ENCODE measurements at places on chromosomes 13 and 19.

GRCh38 chr19:49017666-49018351 lies 918 bp upstream of the LHB start:
- peak; percentile 82 for DNase-seq

GRCh38 chr19:28468701-28469459 lies 744.1 kb downstream of the UQCRFS1 start:
- no peak for DNase-seq

- DNase-seq, result no peak
Observed at GRCh38 chr13:97348569-97349100, 85.3 kb upstream of the RAP2A start.

- DNase-seq, result no peak
Observed at GRCh38 chr19:5993201-5993600, 15.3 kb upstream of the RANBP3 start.

- no peak for DNase-seq
Observed at GRCh38 chr13:55613429-55614187, 1527.1 kb upstream of the PRR20A start.

DNA sequence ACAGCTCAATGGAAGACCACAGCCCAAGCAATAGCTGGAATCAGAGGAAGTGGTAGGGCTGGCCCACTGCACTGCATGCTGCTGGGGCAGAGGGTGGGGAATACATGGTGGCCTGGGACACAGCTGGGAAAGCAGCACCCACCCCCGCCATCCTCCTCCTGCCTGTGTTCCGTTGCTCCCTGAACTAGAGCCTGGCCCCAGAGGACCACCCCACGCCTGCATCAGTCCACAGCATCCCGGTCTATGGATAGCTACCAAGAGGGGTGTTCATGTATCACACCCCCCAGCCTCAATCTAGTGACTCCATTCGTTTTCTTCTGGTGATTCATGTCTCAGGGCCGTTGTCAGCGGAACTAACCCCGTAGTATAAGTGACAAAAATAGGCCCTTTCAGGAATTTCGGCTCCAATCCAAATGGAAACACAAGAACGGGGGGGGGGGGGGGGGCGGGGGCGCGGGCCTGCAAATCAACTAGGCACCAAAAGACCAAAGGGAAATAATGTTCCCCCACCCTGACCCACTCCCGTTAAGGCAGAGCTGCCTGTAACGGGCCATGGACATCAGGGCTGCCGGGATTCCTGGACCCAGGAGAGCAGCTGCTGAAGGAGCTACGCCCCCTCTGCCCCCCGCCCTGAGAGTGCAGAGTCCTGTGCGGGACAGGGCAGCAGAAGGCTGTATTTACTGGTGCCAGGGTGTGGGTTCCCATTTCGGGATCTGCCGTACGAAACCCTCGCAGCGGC lies 18.9 kb upstream of the EPHX3 start:
- DNase-seq, result no peak

GRCh38 chr13:39835253-39835652 lies 179.8 kb downstream of the COG6 start:
- DNase-seq, result no peak

- DNase-seq, result peak; percentile 80
Observed at GRCh38 chr19:16143399-16144215, at the start of gene HSH2D. Gene HSH2D, plus strand, starts transcription at chr19:16143685. Its CDS starts 5,066 bp downstream, at chr19:16148751.

DNA sequence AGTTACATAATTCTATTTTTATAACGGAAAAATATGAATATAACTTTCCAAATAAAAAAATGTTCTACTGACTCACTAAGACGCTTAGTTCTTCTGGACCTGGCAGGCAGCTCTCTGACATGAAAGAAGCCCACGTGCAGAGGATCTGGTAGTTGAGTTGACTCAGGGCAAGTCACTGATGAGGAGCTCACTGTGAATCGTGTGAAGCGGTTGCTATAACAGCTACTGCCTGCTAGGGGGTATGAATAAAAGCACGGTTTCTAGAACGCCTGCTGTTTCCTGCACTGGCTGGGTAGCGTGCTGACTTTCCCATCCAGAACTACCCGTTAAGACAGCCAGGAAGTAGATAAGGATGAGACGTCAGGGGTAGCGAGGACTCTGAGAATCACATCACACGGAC lies 54.7 kb upstream of the WASF3 start:
- DNase-seq, result no peak

GRCh38 chr13:80408270-80408669 lies 67.3 kb upstream of the SPRY2 start:
- DNase-seq, result no peak

GRCh38 chr13:49643035-49643646 lies 14.8 kb downstream of the ARL11 start:
- DNase-seq, result no peak

- peak; percentile 98 for DNase-seq
Observed at GRCh38 chr19:42295831-42296525, 6.0 kb upstream of the PRR19 start.

- DNase-seq, result no peak
Observed at GRCh38 chr19:8413629-8413995, 507 bp downstream of the MARCHF2 start.
